Fibroblast of gingiva (primary cell): ENCODE measurements at places on chromosomes 7 and 10.

GRCh38 chr10:16360001-16360400 is 76.8 kb upstream of the PTER start:
- no peak for DNase-seq

DNA sequence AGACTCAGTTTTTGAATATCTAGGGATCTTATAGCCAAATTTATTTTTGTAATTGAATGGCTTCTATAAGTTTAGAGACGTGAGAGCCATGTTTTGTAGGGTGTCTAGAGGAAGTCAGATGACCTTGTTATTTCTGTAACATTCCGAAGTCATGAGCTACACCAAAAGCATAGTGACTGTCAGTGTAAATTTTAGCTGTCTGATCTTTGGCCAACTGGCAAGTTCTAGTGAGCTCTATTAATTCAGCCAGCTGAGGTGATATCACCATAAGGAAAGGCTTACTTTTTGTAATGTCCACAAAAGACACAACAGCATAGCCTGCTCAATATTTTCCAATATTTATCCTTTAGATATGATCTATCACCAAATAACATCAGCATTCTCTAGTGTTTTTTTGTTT is 9.9 kb upstream of the NT5C3A start:
- DNase-seq: peak; percentile 19

DNA sequence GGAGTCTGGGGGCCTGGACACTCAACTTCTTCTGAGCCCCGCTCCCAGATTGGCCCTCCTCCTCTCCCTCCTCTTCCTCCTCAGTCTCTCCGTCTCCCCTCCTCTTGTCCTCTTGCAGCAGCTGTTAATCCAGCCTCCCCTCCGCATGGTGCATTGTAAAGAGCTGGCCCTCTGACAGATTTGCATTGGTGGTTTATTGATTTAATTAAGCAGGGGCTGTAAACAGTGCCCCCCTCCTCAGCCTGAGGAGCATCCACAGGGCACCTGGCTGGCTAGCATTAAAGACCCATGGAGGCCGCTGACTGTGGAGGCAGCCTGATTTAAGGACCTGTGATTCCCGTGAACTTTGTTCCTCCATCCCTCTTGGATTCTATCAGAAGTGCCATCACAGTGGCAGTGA is 28.9 kb upstream of the PCBD1 start:
- no peak for DNase-seq

GRCh38 chr7:2929321-2930201 is 85.5 kb upstream of the GNA12 start:
- no peak for DNase-seq

GRCh38 chr10:500876-501275 is 188.6 kb downstream of the DIP2C start:
- DNase-seq: peak; percentile 26

- DNase-seq: no peak
These were observed 186.2 kb upstream of the LYZL1 start for GRCh38 chr10:29102636-29103035.

GRCh38 chr7:69349291-69349690 is 249.0 kb upstream of the AUTS2 start:
- no peak for DNase-seq

DNA sequence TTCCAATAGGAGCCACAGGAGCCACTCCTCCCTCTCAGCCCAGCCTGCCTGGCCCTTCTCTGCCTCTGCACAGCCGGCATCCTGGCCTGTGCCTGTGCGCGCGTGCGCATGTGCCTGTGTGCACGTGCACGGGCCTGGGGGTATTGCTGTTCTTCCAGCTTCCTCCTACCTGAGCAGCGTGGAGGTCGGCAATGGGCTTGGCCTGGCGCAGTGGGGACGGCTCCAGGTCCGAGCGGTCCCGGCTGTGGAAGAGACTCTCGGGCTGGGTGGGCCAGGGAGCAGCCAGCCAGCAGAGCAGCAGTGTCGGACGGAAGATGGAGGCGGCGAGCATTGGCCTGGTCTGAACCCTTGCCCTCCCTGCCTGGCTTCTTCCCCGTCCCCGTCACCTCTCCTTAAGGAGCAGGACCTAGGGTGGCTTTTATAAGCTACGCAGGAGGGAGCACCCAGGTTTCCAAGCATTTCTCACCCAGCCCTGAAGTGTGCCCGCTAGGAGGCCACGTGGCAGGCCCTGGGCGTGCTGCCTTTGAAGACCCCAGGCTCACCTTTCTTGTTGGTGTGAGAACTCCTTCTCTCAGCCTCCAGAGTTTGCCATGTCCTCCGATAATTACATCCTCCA is at the start of gene MMP21:
Gene MMP21 (minus strand): TSS at position 331 of the 616 bp plus-strand sequence. CDS start 0 bp downstream, at position 331.
- no peak for DNase-seq

DNA sequence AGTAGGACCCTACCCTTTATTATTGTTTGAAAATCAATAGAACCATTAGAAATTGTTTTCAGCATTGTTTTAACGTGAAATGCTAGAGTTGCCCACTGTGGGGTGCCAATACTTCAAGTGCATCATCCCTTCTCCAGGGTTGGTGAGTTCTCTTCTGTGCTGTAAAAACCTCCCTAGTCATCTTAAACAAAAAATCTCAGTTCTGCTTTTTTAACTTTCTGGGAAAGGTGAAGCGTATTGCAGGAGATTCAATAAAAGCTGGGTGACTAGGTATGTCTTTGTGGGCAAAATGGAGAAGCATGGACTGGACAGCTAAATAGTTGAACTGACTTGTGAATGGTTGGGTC is 699.1 kb downstream of the SUGCT start:
- peak; percentile 52 for DNase-seq

DNA sequence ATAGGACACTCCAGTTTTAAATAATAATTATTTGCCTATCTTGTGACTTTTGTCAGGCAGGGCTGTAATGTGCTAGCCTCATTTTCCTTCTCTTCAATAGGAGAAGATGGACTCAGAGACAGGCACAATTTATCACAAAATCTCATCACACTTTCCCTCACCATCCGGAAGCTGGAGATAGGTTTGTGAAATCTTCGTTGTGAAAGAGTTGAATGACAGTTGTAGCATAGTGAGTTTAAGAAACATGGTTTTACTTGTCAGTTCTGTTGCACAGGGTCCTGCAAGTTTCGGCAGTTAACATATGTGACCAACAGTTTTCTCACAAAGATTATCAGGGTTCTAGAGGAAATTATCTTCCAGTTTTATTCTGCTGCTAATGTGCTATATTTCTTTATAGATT is 37.7 kb upstream of the MAP3K8 start:
- no peak for DNase-seq

DNA sequence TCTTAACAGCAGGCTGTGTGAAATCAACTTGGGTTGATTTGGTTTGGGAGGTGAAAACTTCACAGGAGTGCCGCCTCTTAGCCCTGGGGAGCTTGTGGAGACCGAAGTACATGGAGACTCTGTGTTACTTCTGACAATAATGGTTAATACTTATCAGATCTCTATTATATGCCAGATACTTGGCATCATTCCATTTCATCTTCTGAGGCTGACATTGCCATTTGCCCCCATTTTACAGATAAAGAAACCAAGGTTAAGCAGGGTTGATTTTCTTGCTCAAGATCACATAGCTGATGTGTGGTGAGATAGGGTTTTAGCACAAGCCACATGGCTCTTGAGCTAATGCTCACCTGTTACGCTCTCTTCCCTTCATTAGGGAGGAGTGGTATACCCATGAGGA is 150.6 kb upstream of the FAM13C start:
- DNase-seq: no peak

GRCh38 chr10:118980135-118980865 is 49.2 kb upstream of the NANOS1 start:
- DNase-seq: no peak

- no peak for DNase-seq
These were observed 284.2 kb downstream of the HPSE2 start for GRCh38 chr10:98951269-98952000.

- DNase-seq: no peak
These were observed 24.2 kb downstream of the MYPN start for GRCh38 chr10:68133523-68133922.

- no peak for DNase-seq
These were observed 136.8 kb downstream of the LCOR start for GRCh38 chr10:96968682-96969423.

GRCh38 chr10:89129911-89130310 is 77.2 kb downstream of the CH25H start:
- DNase-seq: peak; percentile 97

GRCh38 chr10:56605051-56605450 is 244.0 kb upstream of the ZWINT start:
- no peak for DNase-seq

- DNase-seq: no peak
These were observed 168.6 kb downstream of the MLLT10 start for GRCh38 chr10:21702633-21703111.

DNA sequence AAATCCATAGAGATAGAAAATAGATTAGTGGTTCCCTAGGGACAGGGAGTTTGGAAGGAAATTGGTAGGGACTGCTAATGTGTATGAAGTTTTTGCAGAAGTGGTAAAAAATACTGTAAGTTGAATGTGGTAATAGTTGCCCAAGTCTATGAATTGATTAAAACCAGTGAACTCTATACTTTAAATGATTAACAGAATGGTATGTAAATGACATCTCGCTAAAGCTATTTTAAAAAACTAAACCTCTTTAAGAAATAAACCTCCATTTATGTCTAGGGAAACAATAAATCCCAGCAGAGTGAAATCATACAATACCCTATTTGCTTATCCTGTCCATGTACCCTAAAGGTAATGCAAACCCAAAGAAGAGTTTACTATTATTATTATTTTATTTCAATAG is 61.4 kb downstream of the IPMK start:
- DNase-seq: no peak

GRCh38 chr10:106960812-106961211 is 203.7 kb downstream of the SORCS1 start:
- DNase-seq: no peak

GRCh38 chr10:1432161-1432560 is 305.2 kb downstream of the ADARB2 start:
- no peak for DNase-seq

GRCh38 chr10:97701438-97702069 is 12.0 kb upstream of the MARVELD1 start:
- DNase-seq: peak; percentile 71

- DNase-seq: no peak
These were observed 119.2 kb downstream of the ADCYAP1R1 start for GRCh38 chr7:31171216-31171785.

GRCh38 chr10:33422471-33423153 is 88.1 kb upstream of the NRP1 start:
- DNase-seq: no peak
